ENCODE measurements at places on chromosomes 1 and 21. TPM values are rescaled to one million over a fixed set of nuclear protein-coding genes. Genes with fewer than 3 reads are reported as not detected.

GRCh38 chr1:7281821-7282220, 489.3 kb upstream of the VAMP3 start:
- no peaks in the 10 kb centered on the region for H3K4me1 ChIP-seq
- DNase-seq: peak; percentile 69
- no peak overlapping the region for H3K27ac ChIP-seq

ERG gene
- total RNA-seq: not detected

DNA sequence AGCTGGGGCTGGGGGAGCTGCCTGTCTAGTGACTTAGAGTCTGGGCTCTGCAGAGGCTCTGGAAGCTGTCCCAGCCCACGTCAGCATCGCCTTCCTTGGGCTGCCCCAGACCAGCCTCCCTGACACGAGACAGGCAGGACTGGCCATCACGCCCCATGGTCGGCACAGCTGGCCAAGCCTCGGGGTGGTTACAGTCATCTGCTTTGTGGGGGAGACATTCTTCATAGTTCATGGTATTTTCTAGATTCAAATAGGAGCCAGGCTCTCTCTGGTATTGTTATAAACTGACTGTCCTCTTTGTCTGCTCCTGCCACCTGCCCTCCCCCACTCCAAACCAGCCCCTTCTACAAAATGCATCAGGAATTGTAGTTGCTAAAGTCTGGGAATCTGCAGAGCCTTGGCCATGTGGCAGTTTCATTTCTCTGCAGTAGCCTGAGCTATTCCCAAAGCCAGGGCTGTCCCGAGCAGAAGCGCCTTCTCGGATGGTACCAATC, 29.4 kb downstream of the OLFML2B start:
- no peaks in the 10 kb centered on the region for H3K36me3 ChIP-seq
- peak; percentile 73 for DNase-seq
- H3K27ac ChIP-seq: no peak overlapping the region

DNA sequence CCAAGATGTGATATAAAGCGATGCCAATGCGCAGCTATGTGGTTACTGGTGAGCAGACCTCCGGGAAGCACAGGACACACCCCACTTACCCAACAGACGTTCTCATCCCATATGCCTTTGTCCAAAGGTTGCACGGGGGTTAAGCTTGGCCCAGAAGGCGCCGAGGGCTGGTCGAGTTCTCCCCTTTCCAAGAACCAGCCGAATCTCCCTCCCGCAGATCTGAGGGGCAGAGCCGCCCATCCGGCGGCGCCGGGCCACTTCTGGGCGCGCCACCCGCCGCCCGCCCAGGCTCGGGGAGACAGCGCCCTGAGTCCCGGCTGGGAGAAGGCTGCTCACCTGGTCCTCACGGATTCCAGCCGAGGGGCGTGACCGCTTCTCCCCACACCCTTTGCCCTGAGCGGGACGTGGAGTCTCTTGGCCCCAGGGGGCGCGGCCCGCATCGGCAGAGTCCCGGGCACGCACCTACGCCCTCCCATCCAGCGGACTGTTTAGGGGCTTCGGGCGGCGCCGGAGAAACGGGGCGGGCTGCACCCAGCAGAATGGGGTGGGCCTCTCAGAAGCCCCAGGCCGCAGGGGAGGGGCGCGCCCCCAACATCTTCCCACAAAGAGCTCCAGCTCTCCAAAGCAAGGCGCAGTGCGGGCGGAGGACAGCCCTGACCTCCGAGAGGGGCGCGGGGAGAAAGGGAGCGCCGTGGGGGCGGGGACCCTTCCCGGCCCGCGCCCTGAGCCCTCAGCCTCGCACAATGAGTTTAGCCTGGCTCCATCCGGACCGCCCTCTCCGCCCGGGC, 615 bp downstream of the GPR161 start:
- peaks cover 4% of the 10 kb centered on the region for H3K36me3 ChIP-seq
- H3K4me3 ChIP-seq: peak overlapping the region; percentile 76
- H3K27ac ChIP-seq: peak overlapping the region; percentile 82
- peaks cover 10% of the 10 kb centered on the region for H3K4me1 ChIP-seq

DNA sequence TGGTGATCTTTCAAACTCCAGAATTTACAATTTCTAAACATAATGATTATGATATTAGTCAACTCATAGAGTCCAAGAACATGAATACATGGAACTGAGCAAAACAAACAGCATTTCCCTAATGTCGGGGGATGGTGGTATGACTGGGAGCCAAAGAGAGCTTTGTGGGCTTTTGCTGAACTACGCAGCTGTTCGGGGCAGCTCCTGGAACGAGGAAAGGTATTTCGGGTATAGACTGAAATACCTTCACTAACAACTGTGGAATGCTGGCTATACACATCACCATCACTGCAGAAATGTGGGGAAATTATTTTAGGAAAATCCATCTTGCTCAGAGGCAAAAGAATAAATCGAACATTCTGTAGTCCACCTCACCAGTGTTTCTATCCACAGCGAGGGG, 30.2 kb upstream of the VPS26C start:
- H3K4me3 ChIP-seq: no peak overlapping the region
- H3K36me3 ChIP-seq: no peaks in the 10 kb centered on the region
- no peaks in the 10 kb centered on the region for H3K27me3 ChIP-seq
- no peak for DNase-seq

DNA sequence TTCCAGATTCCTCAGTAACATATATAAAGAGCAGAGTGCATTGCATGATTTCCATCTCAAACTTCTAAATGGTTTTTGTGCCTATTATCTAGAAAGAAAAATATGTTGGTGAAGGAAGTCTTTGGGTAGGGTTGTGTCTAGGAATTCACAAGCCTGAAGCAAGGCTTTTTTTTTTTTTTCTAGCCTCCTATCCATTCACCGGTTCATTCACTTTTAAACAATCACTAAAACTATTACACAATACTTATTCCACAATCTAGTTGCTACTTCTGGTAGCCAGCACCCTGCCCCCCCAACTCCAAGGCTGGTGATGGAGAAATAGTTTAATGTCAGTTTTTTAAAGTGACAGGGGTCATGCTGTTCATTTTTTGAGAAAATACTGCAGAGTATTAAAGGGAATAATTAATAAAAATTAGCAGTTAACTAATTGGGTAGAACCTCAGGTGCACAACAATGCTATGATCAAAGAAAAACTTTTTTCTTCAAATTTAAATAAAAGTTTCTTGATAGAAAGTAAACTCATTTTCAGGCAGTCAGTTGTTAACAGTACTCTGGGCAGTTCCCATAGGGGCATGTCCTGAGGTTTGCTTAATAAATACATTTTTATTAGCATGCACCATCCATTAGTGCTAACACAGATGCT, 10.9 kb downstream of the IRF2BP2 start:
- H3K4me1 ChIP-seq: peaks cover 47% of the 10 kb centered on the region
- no peaks in the 10 kb centered on the region for H3K36me3 ChIP-seq
- no peak for DNase-seq
- peak overlapping the region; percentile 29 for H3K4me3 ChIP-seq
- H3K27me3 ChIP-seq: no peaks in the 10 kb centered on the region
- peak overlapping the region; percentile 98 for H3K27ac ChIP-seq

- no peaks in the 10 kb centered on the region for H3K36me3 ChIP-seq
Observed at GRCh38 chr1:233730380-233730779, 116.5 kb downstream of the KCNK1 start.

- H3K4me1 ChIP-seq: peaks cover 8% of the 10 kb centered on the region
- no peak overlapping the region for H3K4me3 ChIP-seq
- DNase-seq: no peak
- H3K27ac ChIP-seq: no peak overlapping the region
- no peaks in the 10 kb centered on the region for H3K36me3 ChIP-seq
Observed at GRCh38 chr1:82377201-82377884, 576.6 kb downstream of the ADGRL2 start.

- H3K27me3 ChIP-seq: no peaks in the 10 kb centered on the region
- no peak overlapping the region for H3K27ac ChIP-seq
- no peaks in the 10 kb centered on the region for H3K4me1 ChIP-seq
- H3K4me3 ChIP-seq: no peak overlapping the region
- no peak for DNase-seq
Observed at GRCh38 chr1:173553312-173553711, 49.6 kb downstream of the SLC9C2 start.

- H3K36me3 ChIP-seq: no peaks in the 10 kb centered on the region
- no peaks in the 10 kb centered on the region for H3K27me3 ChIP-seq
- peaks cover 8% of the 10 kb centered on the region for H3K4me1 ChIP-seq
- no peak overlapping the region for H3K27ac ChIP-seq
Observed at GRCh38 chr1:176199707-176200106, 7.4 kb downstream of the COP1 start.

DNA sequence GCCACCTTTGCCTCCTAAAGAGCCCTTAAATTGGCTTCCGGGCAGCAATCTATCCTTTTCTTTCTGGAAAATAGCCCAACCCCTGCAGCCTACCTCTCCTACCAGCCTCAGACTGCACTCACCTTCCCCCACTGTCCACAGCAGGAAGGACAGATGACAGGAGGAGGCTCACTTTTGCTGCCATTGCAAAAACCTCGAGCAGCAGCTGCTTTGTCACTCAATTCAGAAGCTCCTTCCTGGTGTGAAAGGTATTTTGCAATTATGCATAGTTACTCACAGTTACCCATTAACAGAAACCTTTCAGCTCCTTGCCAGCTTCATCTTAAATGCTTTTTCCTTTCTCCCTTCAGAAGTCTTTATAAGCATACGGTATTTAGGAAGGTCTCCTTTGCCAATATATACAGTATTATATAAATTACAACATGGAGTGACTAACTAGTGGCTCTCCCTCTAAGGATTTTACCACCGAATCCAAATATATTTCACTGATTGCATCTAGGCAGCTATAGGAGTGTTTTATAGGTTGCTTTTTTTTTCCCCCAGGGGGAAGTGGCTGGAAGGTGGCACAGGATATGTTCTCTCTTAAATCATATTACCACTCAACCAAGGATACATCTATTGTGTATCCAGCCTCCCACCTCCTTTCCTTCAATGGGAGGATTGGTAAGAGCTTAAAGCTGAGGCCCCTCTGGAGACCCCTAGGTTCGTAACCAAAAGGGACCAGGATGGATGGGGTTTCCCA, 142.1 kb upstream of the IPO9 start:
- no peak overlapping the region for H3K27ac ChIP-seq
- no peak overlapping the region for H3K4me3 ChIP-seq

TBX15 gene
- not detected for total RNA-seq

SLAMF6 gene
- total RNA-seq: not detected

DNA sequence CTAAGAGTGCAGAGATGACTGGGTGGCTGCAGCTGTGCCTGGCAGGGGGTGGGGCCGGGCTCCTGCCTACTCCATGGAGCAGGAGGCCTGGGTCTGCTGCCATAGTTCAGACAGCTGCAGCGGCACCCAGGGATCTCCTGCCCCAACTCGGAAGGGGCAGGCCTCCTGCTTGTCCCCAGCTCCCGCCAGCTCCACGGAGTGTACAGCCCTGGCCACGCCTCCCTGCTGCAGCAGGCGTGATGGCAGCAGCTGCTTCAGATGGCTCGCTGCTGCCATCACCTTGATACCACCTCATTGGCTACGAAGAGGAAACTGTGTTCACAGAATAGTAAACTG, 35.9 kb downstream of the ACTL8 start:
- no peak overlapping the region for H3K27ac ChIP-seq
- H3K4me3 ChIP-seq: no peak overlapping the region
- H3K4me1 ChIP-seq: no peaks in the 10 kb centered on the region
- peaks cover 4% of the 10 kb centered on the region for H3K27me3 ChIP-seq
- no peak for DNase-seq

GRCh38 chr1:82214606-82215005, 413.9 kb downstream of the ADGRL2 start:
- DNase-seq: no peak
- H3K27ac ChIP-seq: no peak overlapping the region
- no peaks in the 10 kb centered on the region for H3K4me1 ChIP-seq
- no peaks in the 10 kb centered on the region for H3K27me3 ChIP-seq
- no peaks in the 10 kb centered on the region for H3K36me3 ChIP-seq

FCRL6 gene
- not detected for total RNA-seq

GRCh38 chr1:11851180-11851579, 3.6 kb upstream of the NPPA start:
- no peaks in the 10 kb centered on the region for H3K36me3 ChIP-seq
- no peaks in the 10 kb centered on the region for H3K27me3 ChIP-seq
- DNase-seq: no peak
- no peak overlapping the region for H3K27ac ChIP-seq
- H3K4me1 ChIP-seq: peaks cover 17% of the 10 kb centered on the region
- no peak overlapping the region for H3K4me3 ChIP-seq

GRCh38 chr1:22875241-22875640, 97.4 kb downstream of the LACTBL1 start:
- peak overlapping the region; percentile 19 for H3K27ac ChIP-seq
- no peaks in the 10 kb centered on the region for H3K27me3 ChIP-seq
- H3K4me1 ChIP-seq: peaks cover 19% of the 10 kb centered on the region
- DNase-seq: no peak
- H3K4me3 ChIP-seq: no peak overlapping the region

- no peak overlapping the region for H3K4me3 ChIP-seq
- no peak for DNase-seq
- H3K27ac ChIP-seq: no peak overlapping the region
- no peaks in the 10 kb centered on the region for H3K36me3 ChIP-seq
- peaks cover 6% of the 10 kb centered on the region for H3K4me1 ChIP-seq
- no peaks in the 10 kb centered on the region for H3K27me3 ChIP-seq
Observed at GRCh38 chr1:210677533-210677932, 348.8 kb downstream of the HHAT start.

GRCh38 chr1:245166471-245166885, 11.7 kb downstream of the KIF26B start:
- peak overlapping the region; percentile 61 for H3K27ac ChIP-seq
- no peaks in the 10 kb centered on the region for H3K27me3 ChIP-seq
- H3K36me3 ChIP-seq: peaks cover 26% of the 10 kb centered on the region
- peak; percentile 50 for DNase-seq
- no peak overlapping the region for H3K4me3 ChIP-seq

DNA sequence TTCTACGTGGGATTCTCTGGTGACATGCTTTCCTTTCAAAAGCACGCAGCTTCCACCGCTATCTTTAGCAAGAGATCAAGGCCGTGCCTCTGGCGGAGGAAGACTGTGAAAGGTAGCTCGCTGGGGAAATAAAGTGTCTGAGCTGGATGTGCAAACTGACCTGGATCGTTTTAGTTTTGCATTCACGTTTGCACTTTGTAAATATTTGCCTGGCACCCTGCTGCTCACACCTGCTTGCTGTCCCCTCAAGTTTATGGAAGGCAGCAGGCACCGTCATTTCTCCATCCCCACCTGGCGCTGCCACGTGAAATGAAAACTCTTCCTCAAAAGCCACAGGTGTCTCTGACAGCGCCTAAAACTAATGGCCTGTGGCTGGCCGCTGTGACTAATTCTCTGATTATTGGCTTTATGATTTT, 44.0 kb upstream of the TARDBP start:
- H3K4me3 ChIP-seq: no peak overlapping the region
- H3K36me3 ChIP-seq: no peaks in the 10 kb centered on the region
- DNase-seq: no peak
- peaks cover 3% of the 10 kb centered on the region for H3K4me1 ChIP-seq
- H3K27me3 ChIP-seq: no peaks in the 10 kb centered on the region

DNA sequence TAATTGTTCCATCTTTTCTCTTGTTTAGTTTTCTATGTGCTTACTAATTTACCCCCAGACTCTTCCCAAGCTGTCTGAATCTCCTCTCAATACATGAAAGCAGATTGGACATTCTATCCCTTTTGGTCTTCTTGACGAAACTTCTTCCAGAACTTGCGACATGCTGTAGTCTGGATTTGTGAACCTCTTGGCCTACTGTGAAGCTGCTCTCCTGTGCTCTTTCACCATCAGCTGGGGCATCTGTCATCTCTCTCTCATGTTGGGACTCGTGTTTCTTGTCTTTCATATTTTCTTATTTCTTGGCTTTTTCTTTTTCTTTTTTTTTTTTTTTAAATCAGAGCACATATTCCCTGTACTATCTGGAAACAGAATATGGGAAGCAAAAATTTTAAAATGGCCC, 6.8 kb downstream of the CPT2 start:
- no peaks in the 10 kb centered on the region for H3K27me3 ChIP-seq
- DNase-seq: no peak

All from cardiac muscle cell (in vitro differentiated cells and primary cell).